ENCODE measurements at places on chromosomes 1 and 21. TPM values are rescaled to one million over a fixed set of nuclear protein-coding genes. Genes with fewer than 3 reads are reported as not detected.

DNA sequence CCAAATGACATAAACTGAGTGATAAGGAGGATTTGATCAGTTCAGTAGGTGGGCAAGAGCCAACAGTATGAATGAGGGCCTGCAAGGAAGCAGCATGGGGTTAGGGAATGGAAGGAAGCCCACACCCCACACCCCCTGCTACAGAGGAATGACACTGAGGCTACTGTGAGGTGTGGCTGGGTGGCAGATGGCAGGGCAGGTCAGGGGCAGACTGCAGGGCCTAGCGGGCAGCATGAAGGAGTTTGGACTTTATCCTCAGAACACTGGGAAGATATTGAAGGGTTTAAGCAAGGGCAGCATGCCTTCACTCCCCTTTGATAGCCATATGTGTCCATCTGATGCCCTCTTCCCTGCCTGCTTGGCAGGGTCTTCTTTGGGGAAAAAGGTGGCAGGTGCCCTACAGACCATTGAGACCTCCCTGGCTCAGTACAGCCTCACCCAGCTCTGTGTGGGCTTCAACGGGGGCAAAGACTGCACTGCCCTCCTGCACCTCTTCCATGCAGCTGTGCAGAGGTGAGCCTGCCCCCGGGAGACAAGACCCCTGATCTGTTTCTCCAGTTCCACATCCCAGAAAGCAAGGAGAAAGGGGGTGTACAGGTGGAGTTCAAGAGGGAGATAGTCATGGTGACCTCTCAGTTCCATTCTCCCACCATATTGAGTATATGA lies 4.1 kb upstream of the LENEP start:
- no peak for DNase-seq

DNA sequence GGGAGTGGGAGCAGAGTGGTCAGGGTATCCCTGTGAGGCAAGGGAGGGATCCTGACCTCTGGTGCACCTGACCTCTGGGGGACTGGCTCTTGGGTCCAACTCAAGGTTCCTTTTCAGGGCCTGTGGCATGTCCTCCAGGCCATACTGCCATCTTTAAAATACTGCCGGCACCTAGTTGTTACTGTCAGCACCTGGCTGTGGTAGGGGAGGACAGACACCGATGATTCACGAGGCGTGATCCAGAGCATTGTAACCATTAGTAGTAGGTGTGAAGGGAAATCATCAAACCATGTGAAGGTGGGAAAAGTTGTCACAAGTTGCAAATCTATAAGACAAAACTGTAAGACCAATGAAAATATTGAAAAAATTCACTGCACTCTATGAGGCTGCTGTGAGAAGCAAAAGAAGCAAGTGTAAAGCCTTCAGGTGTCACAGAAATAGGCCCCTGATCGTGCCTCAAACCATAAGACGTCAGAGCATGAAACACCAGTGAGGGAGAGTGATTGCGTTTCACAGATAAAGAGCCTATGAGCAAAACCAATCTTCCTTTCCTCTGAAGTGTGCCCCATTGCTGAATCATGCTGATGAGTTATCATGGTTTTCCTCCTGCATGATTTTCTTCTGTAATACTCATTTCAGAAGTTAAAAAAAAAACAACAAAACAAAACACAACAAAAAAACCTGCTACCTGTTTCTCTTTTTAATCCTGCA lies 55.3 kb downstream of the CDC7 start:
- peak; percentile 19 for DNase-seq

- DNase-seq = no peak
Measured at GRCh38 chr1:186829686-186830587, 1.2 kb downstream of the PLA2G4A start.

DNA sequence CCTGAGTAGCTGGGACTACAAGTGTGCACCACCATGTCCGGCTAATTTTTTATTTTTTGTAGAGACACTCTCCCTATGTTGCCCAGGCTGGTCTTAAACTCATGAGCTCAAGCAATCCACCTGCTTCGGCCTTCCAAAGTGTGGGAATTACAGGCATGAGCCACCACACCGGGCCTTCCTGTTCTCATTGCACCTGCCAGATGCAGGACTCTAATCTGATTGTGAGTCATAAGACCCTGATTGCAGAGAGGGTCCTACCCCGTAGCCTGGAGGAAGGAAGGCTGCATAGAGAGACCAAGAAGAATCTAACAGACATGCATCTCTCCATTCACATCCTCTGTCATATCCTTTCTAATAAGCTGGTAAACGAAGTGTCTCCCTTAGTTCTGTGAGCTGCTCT lies 19.5 kb upstream of the CGN start:
- DNase-seq = no peak

C1orf226 gene
- 0.23 TPM for total RNA-seq

DNA sequence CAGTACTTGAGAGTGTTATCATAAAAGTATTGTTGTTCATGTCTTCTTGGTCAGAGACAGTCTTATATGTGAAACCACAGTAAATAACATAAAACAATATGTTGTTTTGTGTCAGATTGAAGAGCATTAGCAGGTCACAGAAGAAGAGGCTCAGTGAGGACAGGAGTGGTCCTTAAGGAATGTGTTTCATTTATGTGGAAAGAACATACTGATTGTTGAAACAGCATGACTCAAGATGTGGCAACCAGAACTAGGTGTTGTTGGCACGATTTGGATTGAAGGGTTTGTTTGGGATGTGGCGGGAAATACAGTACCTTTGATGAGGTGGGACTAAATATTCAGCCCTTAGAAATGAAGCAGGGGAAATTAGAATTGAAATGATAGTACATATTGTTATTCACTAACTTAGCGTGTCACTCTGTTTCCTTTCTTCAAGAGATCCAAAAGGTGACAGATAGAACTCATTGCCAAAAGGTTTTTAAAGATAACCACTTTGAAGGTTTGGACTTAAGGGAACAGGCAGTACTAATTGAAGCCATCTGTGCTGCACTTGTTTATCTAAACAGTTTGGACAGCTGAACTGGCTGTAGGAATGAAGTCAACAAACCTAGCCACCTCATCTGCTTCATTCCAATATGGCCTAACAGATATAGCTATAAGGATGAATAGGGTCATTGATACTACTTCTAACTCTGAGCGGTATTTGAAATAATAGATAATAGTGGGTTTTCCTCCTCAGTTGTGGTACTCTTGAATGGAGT lies 14.4 kb downstream of the RALGPS2 start:
- DNase-seq = peak; percentile 10

DNA sequence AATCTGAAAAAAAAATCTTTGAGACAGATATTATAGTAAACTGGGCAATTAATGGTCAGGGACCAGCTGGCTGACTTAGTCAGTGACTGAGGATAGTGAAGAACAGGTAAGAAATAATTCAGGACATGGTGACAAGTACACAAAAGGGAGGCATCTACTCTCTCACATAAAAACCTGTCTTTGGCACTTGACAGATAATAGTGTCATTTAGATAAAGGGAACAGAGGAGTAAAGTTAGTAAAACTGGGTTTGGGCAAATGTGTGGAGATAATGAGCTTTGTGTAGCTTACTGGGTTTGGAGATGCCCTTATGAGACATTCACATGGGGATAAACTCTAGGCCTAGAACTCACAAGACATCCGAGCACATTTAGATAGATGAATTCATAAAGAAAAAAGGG lies 4.0 kb downstream of the SSX2IP start:
- no peak for DNase-seq

SNX7 gene
- 55.8 TPM for total RNA-seq

DNA sequence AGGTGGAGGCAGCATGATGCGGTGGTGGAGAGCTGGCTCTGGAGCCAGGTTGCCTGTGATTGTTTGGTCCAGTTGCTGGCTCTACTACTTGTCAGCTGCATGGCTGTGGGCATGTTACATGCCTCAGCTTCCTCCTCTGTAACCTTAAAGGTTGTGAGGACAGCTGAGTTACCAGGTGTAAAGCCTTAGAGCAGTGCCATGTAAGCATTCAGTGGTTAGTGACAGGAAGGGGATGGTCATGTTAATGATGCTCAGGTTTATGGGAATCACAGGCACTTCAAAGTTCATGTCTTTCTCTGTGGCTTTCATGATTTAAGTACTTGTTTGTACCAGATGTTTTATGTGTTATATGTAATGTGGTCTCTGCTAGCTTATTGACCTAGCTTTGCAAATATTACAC lies 32.6 kb downstream of the PTGFRN start:
- DNase-seq = no peak

PRSS38 gene
- not detected for total RNA-seq

DNA sequence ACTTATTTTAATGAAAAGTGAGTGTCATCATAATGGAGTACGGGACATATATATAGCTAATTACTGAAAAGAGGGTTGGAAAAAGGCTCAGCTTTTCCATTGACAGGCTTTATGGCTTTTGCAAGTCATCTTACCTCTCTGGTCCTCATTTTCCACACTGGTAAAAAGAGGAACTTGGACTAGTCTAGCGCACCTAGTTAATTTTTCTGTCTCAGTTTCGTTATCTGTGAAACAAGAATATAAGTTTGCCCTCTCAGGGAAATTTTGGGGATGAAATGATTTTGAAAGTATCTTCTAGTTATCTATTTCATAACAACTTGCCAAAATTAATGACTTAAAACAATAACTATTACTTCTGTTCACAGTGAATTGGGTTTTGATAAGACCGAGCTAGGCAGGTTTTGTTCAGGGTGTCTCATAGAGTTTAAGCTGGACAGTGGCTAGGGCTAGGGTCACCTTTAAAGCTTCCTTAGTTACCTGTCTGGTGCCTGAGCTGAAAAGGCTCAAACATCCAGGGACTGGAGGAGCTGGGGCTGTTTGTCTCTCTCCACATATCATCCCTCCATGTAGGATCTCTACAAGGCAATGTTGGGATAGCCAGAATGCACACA lies 91.7 kb downstream of the TYW3 start:
- DNase-seq = no peak

DNA sequence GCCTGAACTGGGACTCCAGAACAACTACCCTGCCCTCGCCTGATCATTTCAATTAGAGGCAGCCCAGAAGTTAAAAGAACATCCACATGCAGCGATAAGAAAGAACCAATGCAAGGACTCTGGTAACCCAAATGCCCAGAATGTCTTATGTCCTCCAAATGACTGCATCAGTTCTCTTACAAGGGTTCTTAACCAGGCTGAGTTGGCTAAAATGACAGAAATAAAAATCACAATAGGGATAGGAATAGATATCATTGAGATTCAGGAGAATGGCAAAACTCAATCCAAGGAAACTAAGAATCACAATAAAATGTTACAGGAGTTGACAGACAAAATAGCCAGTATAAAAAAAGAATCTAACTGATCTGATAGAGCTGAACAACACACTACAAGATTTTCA lies 80.1 kb upstream of the PTGFR start:
- no peak for DNase-seq

GRCh38 chr1:45979778-45980176 lies 152.7 kb downstream of the PIK3R3 start:
- no peak for DNase-seq

ERG gene
- total RNA-seq = 0.25 TPM

ADORA1 gene
- total RNA-seq = 0.47 TPM

CFAP74 gene
- not detected for total RNA-seq

DNA sequence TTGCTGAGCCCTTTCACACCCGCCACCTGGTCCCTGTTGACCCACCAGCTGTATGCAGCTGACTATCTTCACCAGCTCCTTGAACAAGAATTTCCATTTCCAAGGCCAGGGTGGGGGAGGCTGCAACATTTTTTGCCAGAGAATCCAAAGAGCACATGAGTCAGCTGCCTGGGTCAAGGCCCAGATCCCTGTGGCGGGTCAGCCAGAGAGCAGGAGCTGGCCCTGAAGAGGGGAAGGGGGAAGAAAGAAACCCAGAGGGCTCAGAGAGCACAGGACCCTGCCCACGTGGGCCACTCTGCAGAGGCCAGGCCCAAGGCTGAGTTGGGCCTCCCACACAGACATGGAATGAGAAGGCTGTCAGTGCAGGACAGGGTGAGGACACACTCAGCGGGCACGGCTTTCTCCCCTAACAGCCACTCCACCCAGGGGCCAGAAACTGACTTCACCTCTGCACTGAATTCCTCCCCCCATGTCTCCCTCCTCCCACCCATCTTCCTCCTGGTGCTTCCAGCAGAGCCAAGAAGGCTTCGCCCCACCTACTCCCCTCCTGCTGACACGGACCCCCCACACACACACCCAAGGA lies 28.9 kb downstream of the S100A6 start:
- DNase-seq = peak; percentile 67

DNA sequence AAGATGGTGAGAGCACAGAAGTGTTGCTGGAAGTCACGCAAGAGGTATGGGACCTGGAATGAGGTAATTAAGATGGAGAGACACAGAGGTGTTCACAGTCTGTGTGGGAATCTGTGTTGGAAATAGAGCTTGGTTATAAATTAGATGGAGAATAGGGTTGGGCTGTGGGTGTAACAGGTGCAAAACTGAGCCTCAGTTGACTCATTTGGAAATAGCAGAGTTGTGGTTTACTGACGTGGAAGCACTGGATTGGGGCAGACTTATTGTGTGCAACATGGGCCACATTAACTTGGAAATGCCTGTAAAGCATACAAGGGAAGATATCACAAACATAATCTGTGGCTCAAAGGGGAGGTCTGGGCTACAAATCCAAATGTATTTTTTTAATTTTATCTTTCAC lies 13.0 kb downstream of the CAMSAP2 start:
- no peak for DNase-seq

DNA sequence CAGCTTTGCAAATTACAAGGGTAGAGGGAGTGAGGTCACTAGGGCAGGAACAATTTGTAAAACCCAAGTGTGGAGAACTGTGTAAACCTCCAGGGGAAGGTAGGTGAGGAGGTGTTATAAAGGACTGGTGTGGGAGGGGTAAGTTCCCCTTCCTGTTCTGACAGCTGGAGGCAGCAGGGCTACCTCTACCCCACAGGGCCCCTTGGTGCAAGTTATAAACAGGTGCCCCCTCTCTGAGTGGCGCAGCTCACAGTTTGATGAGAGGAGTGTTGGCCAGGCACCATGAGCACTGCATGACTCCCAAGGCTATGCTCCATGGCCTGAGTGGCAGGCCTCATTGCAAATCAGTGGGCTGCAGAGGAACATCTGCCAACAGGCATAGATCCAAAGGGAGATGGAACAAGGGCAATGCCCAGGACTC lies 41.0 kb downstream of the MFSD2A start:
- DNase-seq = no peak

DNA sequence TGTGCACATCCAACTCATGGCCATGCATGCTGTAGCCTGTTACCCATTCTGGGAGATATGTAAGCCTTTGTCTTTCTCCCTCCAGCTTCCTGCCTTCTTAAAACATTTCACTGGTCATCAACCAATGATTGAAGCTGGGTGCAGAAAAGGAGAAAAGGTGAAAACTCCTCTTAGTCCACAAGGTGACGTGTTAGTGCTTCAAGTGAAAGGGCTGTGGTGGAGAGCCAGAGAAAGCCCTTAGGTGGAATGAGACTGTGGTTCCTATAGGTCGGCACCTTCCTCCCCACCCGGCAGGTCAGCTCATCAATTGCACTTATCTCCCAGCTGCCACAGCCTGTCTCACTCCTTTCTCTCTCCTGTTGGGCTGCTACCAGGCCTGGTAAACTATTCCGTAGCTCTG lies 30.4 kb downstream of the ERG start:
- DNase-seq = no peak

GRCh38 chr1:109312246-109312645 lies 5.4 kb upstream of the MYBPHL start:
- DNase-seq = no peak

Measured in H4 (cell line).